ENCODE measurements at places on chromosomes 4 and X.

DNA sequence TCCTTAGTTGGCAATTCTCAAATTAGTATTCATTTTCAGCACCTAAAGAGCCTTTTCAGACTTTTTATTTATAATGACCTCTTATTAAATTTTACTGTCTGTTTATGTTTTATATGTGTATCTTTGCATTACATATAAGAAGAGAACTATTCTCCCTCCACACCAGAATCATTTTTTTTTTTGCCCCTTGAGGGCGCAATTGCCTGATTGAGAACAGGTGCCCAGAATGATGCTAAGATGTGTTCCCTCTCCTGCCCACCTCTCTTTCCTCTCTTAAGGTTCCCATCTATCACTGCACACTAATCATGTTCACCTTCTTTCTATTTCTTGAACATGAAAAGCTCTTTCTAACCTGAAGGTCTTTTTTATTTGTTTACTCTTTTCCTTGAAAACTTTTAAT is 44.2 kb upstream of the ADAM29 start:
- H3K27me3 ChIP-seq, result no peaks in the 10 kb centered on the region
- no peak overlapping the region for H3K4me3 ChIP-seq
- peaks cover 23% of the 10 kb centered on the region for H3K4me1 ChIP-seq
- DNase-seq, result no peak

DNA sequence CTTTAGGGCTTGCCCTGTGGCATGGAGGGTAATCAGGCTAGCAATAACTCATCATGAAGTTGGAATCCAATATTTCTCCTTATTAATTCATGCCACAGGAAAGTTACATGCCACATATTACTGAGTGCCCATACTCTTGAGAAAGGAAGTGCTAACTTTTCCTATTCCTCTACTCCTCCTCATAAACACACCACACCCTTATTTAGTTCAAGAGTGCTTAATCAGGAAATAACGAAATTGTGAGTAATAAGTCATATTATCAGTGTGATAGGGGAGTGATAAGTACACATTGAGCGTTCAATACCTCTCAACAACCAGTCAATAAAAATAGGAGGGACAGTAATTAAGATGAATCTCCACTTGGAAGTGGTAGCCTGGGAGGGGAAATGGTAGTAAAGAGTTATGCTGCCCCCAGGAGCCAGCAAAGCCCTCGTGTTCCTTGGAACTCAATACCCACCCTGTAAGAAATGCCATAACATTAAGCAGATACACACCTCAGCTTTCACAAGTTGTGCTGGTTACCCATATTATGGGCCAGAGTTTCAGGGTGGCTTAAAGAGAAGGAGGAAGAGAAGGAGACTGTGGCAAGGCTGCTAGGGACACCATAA is 410.0 kb upstream of the NR3C2 start:
- no peaks in the 10 kb centered on the region for H3K27me3 ChIP-seq
- no peak for DNase-seq
- peaks cover 2% of the 10 kb centered on the region for H3K36me3 ChIP-seq
- H3K4me1 ChIP-seq, result peaks cover 18% of the 10 kb centered on the region

DNA sequence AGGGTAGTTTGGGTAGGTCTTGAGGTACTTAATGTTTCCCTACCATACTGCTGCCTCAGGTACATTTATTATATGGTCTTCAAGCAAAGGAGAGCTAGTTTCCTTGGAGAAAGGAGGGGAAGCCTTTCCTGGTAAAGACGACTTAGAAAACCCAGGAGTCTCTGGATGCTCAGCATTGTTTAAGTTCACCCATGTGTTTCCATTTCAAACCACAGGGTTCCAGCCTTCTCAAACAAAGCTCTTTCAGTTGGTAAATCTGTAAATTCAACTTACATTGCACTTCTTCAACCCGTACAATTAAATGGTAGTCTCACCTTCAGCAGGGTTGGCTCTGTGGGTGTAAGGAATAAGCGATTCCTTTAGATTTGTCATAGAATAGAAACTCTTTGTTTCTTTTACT is 111.9 kb upstream of the UNC5C start:
- H3K27ac ChIP-seq, result no peak overlapping the region
- H3K4me1 ChIP-seq, result no peaks in the 10 kb centered on the region
- no peak for DNase-seq
- H3K36me3 ChIP-seq, result no peaks in the 10 kb centered on the region

GRCh38 chrX:72079607-72080006 is 52.1 kb downstream of the RTL5 start:
- no peak overlapping the region for H3K4me3 ChIP-seq
- DNase-seq, result no peak
- no peaks in the 10 kb centered on the region for H3K36me3 ChIP-seq
- H3K27me3 ChIP-seq, result no peaks in the 10 kb centered on the region
- peaks cover 21% of the 10 kb centered on the region for H3K4me1 ChIP-seq
- peak overlapping the region; percentile 65 for H3K27ac ChIP-seq

Data from progenitor cell of endocrine pancreas (in vitro differentiated cells).